ENCODE measurements at places on chromosomes 6 and 20.

GRCh38 chr6:26489996-26490964 is 9.8 kb upstream of the BTN1A1 start:
- DNase-seq: no peak

- DNase-seq: no peak
These were observed 432.8 kb downstream of the GRIK2 start for GRCh38 chr6:101826269-101826668.

DNA sequence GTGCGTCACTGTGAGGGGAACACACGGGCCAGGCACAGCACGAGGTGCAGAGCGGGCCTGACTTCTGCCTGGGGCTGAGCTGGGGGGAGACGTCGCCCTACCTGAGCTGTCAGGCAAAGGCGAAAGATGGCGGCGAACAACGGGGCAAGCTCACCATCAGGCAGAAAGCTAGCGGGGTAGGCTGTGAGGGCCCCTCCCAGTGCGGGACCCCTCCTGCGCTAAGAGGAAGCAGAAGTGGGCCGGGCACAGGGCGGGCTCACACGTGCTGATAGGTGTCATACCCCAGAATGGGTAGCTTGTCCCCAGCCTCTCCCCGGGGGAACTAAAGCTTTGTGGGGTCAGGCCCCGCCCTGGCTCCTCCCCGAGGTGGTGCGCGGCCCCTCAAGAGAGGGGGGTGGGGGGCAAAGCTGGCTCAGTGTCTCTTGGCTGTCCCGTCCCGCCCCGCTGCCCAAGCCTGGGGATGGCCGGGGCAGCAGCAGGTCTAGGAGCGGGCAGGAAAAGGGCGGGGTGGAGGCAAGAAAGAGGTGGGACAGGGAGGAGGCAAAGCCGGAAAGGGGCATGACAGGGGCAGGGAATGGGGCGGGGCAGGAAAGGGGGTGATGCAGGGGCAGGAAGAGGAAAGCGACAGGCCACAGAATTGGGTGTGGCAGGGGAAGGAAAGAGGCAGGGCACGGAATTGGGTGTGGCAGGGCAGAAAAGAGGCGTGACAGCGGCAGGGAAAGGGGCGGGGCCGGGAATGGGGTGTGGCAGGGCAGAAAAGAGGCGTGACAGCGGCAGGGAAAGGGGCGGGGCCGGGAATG is 14.7 kb downstream of the UCKL1 start:
- no peak for DNase-seq

GRCh38 chr20:42957704-42958095 is 232.0 kb downstream of the PTPRT start:
- no peak for DNase-seq

- DNase-seq: no peak
These were observed 78.9 kb upstream of the SCP2D1 start for GRCh38 chr20:18734525-18735189.

DNA sequence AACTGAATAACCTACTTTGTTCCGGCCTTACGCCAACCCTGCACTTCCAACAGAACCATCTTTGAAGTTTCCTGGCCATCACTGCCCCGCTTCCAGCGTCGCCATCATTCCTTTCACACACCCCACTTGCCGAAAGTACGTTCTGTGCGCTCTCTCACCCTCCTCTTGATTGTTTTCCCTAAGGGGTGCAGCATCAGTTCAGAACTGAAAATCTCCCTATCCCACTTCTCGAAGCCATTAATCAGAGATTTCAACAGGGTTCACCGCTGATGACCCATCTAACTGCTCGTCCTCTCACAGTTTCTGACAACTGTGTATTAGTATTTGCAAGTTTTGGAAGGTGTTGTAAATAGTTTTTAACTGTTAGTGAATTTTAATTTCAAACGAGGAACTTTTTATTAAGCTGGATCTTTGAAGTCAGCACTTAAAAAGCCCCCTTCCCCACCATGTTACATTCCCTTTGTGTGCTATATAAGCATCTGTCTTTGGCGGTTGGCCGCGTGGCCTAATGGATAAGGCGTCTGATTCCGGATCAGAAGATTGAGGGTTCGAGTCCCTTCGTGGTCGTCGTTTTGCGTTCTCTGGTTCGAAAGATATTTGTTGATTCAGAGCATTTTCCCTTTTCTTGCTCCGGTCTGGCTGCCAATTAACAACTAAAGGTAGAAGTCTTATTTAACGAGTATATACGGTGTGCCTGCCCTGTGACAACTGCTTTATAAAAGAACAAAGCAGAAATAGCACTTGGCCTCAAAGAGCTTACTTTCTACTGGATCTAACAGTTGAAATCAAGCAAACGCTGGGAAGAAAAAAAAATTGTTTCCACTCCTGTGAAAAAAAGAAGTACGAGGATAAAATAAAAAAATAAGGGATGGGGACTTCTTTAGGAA is 42.6 kb downstream of the TRIM27 start:
- DNase-seq: peak; percentile 15

DNA sequence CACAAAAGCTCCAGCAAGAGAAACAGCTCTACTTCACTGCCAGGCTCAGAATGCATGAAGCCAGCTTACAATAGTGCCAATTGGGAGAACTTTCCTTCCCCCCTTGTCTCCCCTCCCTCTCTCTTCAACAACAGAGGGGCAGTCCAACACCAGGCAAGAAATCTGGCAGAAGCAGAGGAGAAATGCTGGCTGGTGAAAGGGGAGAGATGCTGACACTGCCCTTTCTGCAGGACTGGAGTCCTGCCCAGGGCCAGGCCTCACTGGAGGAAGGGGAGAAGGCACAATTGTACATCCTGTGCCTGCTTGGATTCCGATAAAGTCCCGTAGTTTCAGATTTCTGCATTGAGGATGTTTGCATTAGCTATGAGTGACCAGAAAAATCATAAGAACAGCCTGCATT is 148.6 kb downstream of the LRRC1 start:
- peak; percentile 17 for DNase-seq

DNA sequence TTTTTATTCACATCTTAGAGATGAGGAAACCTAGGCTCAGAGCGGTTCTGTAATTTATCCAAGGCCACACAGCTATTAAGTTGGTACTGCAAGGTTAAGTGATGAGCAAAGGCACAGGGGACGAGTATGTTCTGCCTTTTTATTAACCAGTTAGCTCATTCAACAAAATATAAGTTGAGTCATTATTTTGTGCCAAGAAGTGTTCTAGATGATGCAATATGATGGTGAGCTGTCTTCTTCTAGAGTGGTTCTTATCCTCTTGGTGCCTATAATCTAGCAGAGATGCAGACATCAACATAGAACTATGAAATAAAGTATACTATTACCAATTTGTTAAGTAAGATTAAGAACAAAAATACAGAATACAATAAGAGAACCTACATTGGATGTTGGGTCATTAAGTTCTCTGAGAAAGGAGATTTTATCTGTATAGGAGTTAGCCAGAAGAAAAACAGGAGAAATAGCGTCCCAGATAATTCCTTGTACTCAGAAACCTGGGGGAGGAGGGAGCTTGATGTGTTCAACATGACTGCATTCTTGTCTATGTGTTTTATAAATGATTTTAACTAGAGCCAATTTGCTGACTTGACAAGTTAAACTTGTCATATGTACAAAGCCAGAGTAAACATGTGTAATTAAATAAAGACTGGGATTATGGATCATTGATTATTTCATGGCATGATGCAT is 122.3 kb downstream of the TBXT start:
- DNase-seq: no peak

DNA sequence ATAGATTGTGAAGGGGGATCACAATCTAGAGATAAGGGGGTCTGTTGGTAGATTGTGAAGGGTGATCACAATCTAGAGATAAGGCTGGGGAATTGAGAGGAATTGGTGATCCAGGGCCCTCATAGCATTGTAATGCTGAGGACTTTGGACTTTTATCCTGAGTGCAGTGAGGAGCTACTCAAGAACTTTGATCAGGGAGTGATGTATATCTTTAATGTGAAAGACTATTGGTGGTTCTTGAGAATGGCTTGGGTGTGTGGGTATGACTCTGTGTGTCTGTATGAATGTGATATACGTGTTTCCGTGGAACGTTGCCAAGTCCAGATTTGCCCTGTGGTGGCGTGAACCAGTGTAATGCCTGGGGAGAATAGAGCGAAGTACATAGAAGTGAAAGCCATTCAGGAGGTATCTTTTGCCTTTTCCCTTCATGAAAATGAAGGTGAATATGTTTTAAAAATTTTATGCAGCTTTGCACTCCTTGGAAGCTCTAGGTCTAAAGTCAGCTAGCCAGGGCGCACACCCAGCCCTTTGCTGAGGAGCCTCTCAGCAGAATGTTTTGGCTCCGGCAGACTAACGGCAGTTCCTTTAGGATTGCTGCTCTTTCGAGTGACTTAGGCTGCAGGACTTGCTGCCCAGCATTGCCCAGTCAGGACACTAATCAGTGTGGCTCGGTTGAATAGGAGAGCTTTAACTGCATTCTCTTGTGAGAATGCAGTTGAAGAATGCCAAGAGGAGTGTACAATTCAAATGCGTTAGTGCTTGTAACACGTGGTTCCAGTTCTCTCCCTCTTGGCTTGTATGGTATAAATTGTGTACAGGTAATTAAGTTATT is 3.5 kb downstream of the ZFAND3 start:
- no peak for DNase-seq

- DNase-seq: no peak
These were observed 67.9 kb upstream of the STX16 start for GRCh38 chr20:58583176-58583575.

DNA sequence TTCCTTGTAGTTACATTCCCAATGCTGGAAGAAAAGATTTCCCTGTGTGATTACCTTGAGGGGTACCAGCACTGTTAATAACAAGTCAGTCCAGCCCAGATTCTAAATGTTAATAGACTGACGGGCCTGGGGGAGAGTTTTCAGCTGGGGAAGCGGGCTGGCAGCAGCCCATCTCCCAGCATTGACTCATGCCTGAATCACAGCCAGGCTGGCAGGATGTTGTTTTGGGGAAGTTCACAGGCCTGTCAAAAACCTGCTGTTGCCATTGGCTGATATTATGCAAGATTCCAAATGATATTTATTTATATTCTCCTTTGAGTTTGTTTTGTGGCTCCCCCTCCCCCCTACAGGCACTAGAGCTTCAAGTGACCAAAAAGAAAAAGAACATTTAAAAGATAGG is 213.9 kb upstream of the CNR1 start:
- DNase-seq: peak; percentile 85
